ENCODE measurements at places on chromosomes 4 and X.

DNA sequence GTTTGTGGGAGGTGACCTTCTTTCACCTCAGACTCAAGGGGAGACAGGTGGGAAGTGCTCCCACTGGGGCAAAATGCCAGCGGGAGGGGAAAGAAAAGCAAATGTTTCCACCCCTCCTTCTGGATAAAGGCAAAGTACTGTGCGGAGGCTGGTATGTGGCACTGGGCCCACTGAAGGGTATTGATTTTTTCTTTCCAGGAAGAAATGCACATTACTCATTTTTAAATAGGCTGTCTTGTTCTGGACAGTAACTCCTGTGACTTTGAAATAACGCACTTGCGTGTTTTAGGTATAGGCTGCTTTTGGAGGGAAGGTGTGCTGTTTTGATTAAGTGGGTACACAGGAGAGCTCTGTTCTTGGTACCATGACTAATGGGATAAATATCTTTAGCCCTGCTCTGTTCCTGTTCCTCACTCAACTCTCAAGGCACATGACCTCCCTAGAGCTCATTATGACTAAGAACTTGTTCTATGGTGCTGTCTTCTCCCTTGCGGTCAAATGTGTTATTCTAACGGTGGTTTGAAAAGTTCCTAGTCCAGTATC, 40.7 kb upstream of the MBTPS2 start:
- DNase-seq: no peak

DNA sequence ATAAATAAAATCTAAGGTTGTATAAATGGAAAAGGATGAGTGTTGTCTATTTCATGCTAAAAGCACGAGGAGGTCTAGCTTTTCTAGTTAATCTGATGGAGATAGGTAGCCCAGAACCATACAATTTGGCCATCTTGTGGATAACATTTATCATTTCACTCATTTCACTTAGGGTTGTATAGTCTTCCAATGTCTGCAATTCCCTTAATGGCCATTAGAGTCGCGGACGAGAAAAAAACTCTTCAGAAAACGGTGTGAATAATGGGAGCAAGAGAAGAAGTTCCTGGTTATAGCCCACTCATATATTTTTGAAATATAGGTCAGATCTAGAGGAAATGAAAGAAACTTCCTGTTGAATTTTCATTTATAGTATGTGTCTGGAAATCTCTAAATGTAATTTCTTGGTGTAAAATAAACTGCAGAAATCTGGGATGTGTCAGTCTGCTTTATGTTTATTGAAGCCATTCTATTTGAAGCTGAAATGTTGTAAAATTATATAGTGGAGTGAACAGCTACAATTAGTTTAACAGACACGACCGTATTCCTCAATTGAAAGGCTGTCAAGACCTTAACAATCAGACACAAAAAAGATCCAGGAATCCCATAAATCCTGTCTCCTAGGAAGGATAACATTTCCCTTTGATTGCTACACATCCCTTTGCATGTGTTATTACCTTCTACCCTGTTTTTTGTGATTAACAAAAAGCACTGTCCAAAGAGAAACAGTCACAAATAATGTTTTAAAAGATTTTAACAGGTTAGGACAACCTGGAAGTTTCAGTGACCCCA, 47.7 kb upstream of the MGST2 start:
- DNase-seq: no peak

- no peak for DNase-seq
Observed at GRCh38 chr4:148852092-148852699, 410.0 kb upstream of the NR3C2 start.

- no peak for DNase-seq
Observed at GRCh38 chr4:143089291-143089690, 95.4 kb upstream of the USP38 start.
